ENCODE measurements at places on chromosomes 16 and 17. TPM values are rescaled to one million over a fixed set of nuclear protein-coding genes. Genes with fewer than 3 reads are reported as not detected.

DNA sequence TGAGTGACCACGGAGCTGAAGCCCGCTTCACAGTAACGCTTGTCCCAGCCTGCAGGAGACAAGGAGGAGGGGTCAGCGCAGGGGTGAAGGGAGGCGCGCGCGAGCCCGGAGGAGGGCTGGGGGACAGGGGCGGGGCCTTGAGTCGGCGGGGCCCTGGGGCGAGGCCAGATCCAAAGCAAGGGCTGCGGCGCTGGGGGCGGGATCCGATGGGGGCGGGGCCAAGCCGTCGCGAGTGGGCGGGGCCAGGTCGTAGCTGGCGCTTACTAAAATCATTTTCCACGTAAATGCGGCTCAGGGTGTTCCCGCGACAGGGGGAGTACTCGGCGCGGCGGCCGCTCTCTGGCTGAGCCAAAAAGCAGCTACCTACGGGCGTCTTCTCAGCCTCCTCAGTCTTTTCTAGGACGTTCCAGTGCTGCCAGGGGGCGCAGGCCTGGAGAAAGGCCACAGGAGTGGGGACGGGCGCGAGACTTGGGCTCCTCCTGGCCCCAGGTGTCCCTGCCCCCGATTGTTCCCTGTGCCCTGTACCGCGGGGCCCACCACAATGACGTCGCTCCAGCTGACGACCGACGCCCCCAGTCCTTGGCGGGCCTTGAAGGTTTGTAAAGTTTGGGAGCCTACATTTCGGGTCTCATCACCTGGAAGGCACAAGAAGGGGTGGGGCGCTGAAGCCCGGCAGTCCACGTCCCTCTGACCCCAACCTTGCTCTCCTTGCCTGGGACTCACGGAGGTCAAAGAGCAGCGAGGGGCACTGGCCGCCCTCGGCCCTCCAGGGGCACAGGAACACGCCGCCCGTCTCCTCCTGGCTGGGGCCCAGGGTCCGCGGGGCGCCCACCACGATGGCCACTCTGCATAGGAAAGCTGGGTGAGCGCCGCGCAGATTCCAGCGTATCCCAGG is 3.9 kb downstream of the ITGA2B start:
- no peaks in the 10 kb centered on the region for H3K36me3 ChIP-seq
- peaks cover 15% of the 10 kb centered on the region for H3K27me3 ChIP-seq
- no peak overlapping the region for H3K27ac ChIP-seq
- peak; percentile 66 for DNase-seq
- H3K4me3 ChIP-seq = peak overlapping the region; percentile 64
- no peaks in the 10 kb centered on the region for H3K4me1 ChIP-seq

- no peak overlapping the region for H3K27ac ChIP-seq
- H3K27me3 ChIP-seq = no peaks in the 10 kb centered on the region
- H3K4me3 ChIP-seq = no peak overlapping the region
- H3K36me3 ChIP-seq = peaks cover 6% of the 10 kb centered on the region
- H3K4me1 ChIP-seq = no peaks in the 10 kb centered on the region
Measured at GRCh38 chr16:63530208-63530607, 1494.0 kb upstream of the CDH8 start.

GRCh38 chr17:43720311-43721060 is 38.1 kb downstream of the SOST start:
- DNase-seq = no peak
- peak overlapping the region; percentile 70 for H3K4me3 ChIP-seq
- H3K4me1 ChIP-seq = peaks cover 6% of the 10 kb centered on the region
- H3K27me3 ChIP-seq = peaks cover 13% of the 10 kb centered on the region

DNA sequence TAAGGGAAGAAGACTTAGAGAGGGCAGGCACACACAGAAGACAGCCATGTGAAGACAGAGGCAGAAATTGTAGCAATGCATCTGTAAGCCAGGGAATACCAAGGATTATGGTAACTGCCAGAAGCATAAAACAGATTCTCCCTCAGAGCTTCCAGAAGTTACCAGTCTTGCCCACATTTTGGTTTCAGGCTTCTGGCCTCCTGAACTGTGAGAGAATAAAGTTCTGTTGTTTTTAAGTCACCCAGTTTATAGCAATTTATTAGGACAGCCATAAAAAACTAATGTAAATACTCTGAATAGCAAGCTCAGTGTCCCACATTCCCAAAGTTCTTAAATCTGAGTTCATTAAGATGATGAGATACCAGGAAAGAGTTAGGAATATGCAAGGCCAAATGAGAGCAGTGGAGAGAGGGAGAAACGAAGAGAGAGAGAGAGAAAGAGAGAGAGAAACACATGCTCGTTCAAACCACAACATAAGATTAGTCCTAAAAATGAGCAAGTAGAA is 123.4 kb downstream of the HS3ST3A1 start:
- H3K4me3 ChIP-seq = no peak overlapping the region
- no peak overlapping the region for H3K27ac ChIP-seq
- peaks cover 11% of the 10 kb centered on the region for H3K4me1 ChIP-seq
- DNase-seq = no peak

GRCh38 chr16:85511938-85512807 is 100.9 kb upstream of the GSE1 start:
- H3K4me3 ChIP-seq = no peak overlapping the region
- peaks cover 17% of the 10 kb centered on the region for H3K4me1 ChIP-seq
- H3K36me3 ChIP-seq = peaks cover 8% of the 10 kb centered on the region
- H3K27ac ChIP-seq = no peak overlapping the region

GRCh38 chr17:76369804-76370203 is 14.6 kb upstream of the SPHK1 start:
- H3K4me3 ChIP-seq = no peak overlapping the region
- H3K4me1 ChIP-seq = peaks cover 15% of the 10 kb centered on the region
- no peak for DNase-seq
- H3K27me3 ChIP-seq = no peaks in the 10 kb centered on the region
- H3K27ac ChIP-seq = no peak overlapping the region

GRCh38 chr17:80902197-80902962 is 89.3 kb upstream of the CHMP6 start:
- peaks cover 23% of the 10 kb centered on the region for H3K36me3 ChIP-seq
- H3K27ac ChIP-seq = no peak overlapping the region
- no peak for DNase-seq
- peaks cover 36% of the 10 kb centered on the region for H3K4me1 ChIP-seq

DNA sequence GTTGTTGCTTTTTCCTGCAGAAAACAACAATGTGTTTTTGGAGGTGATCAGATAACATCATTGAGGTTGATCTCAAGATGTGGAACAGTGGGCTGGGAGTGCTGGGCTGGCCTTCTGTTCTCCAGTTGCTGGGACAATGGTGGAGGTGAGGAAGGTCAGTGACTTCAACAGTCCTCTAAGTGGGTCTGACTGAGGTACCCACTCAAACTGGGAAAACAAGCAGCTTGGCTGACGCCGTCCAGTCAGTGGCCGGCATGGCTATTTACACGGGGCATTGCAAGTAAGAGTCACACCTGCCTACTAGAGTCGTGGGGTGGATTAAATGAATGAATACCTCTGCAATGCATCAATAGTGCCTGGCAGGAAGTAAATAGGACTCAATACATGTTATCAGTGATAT is 386.7 kb upstream of the ZFHX3 start:
- DNase-seq = no peak
- peaks cover 65% of the 10 kb centered on the region for H3K27me3 ChIP-seq
- no peak overlapping the region for H3K4me3 ChIP-seq
- no peaks in the 10 kb centered on the region for H3K36me3 ChIP-seq

DNA sequence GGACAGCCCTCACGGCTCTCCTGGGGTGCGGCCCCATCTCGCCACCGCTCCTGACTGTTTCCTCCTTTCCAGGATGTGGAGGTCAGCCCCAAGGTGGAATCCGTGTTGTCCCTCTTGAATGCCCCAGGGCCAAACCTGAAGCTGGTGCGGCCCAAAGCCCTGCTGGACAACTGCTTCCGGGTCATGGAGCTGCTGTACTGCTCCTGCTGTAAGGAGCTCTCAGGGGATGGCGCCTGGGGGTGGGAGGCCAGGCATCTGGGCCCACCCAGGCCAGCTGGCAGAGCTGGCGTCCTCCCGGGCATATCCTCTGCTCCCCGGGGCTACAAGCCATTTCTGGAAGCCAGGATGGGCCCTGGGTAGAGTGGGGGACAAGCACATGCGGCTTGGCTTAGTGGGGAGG is 13.2 kb downstream of the IL34 start:
- no peak overlapping the region for H3K4me3 ChIP-seq
- peaks cover 37% of the 10 kb centered on the region for H3K36me3 ChIP-seq
- H3K4me1 ChIP-seq = no peaks in the 10 kb centered on the region
- H3K27ac ChIP-seq = no peak overlapping the region

DNA sequence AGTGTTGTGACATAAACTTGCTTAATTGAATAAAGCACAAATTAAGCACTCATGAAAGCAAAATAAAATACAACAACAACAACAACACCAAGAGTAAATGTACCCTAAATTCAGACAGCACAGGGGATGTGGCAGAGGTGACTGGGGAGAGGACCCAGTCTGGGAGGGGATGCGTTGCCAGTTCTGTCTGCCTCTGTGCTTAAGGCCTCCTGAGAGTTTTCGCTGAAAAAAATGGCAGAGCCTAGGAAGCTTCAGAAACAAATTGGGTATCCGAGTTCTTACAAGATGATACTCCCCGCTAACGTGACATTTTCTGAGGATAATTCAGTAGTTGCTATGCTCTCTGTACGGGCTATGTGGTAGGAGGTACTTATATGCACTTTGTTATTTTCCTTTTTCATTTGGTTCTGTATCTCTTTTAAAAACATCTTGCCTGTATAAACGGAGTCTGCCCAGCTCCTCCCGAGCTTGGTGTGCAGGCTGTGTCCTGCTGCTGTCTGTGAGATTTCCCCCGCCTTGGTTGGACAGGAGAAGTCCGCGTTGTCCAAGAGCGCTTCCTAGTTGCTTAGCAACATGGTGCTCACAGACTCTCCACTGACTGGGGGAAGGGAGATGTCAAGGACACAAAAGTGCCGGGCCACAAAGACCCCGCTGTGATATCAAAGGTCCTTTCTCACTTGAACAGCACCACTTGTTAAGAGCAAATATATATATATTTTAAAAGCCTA is 134.2 kb upstream of the CPHXL start:
- no peak overlapping the region for H3K27ac ChIP-seq
- no peak overlapping the region for H3K4me3 ChIP-seq
- DNase-seq = no peak

DNA sequence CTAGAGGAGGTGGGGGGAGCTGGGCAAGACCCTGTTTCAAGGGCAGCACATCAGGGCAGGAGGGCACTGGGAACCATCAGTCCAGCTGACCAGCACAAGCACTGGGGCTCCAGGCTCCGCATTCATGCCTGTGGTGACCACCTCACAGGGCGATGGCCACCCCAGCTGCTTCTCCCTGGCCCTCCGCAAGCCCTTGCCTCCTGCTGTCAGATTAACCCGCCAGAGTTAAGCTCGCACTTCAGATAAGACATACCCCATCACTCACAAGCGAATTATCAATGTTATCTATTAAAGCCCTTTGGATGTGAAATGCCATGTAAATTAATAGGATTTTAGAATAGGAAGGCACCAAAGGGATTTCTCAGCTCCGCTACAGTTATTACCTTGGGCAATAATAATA is 105.0 kb downstream of the CCDC182 start:
- H3K27ac ChIP-seq = no peak overlapping the region
- no peaks in the 10 kb centered on the region for H3K4me1 ChIP-seq
- DNase-seq = no peak
- peaks cover 20% of the 10 kb centered on the region for H3K36me3 ChIP-seq
- no peak overlapping the region for H3K4me3 ChIP-seq

DNA sequence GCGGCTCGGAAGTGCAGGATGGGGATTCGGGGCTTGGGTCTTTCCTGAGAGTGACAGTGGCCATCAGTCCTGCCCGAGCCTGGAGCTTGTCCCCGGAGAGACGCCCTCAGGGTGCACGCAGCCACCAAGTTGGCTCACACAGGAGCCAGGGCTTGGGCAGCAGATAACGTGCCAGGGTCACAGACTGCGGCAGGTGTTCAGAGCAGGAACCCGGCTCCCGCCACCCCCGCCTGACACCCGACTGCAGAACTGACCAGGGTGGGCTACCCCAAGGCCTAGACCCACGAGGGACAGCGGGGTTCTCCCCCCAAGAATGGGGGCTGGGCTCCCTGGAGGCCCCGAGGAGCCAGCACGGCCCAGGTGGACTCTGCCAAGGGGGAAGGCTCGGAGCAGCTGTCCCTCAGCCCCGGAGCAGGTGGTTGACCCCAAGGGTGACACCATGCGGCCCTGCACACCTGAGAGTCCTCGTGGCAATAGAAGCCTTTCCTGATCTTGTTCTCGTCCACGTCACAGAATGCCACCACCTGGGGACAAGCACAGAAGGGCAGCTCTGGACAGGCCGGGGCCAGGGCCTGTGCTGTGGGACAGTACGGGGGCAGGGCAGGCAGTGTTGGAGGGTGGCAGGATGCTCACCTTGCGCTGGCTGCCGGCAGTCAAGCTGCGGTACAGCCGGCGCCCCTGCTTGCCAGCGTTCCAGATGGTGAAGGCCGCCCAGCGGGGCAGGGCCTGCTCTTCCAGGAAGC is 117.1 kb upstream of the ZNF750 start:
- no peaks in the 10 kb centered on the region for H3K4me1 ChIP-seq
- H3K4me3 ChIP-seq = no peak overlapping the region
- H3K36me3 ChIP-seq = peaks cover 6% of the 10 kb centered on the region
- no peaks in the 10 kb centered on the region for H3K27me3 ChIP-seq
- no peak overlapping the region for H3K27ac ChIP-seq
- DNase-seq = no peak

GRCh38 chr16:65845466-65846209 is 520.9 kb upstream of the CDH5 start:
- H3K36me3 ChIP-seq = no peaks in the 10 kb centered on the region
- no peak overlapping the region for H3K4me3 ChIP-seq
- no peak overlapping the region for H3K27ac ChIP-seq
- peak; percentile 48 for DNase-seq
- H3K27me3 ChIP-seq = no peaks in the 10 kb centered on the region

Gene SEZ6
- total RNA-seq = not detected

Gene CASKIN1
- 0.10 TPM for total RNA-seq
